ENCODE measurements at places on chromosomes 3 and 15.

DNA sequence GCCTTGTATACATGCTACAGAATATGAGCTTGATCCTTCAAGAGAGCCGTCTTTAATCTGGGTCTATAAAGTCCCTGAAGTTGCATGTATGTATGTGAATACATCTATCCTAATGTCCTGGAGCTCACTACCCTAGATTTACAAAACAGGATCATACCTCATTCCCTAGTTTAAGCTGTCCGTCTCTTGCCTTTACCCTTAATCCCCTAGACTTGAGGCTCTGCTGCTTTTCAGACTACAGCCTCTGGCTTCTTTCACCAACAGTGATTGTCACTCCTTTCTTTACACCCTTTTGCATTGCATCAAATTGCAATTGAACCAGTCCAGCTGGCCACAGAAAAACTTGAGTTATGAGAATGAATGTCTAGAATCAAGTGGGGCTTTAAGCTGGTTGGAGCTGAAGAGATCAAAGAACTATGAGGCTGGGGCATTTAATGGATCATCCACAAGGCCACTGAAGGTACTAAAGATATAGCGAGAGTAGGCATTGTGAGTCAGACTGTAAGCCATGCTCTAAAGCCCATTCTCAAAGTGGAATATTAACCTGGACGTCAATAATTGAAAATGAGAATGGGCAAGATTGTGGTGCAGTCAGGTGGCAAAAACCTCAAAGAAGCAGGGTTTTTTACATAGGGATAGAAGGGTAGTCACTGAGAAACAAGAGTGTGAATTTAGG, 12.3 kb upstream of the PLD1 start:
- no peak for DNase-seq

- no peak for DNase-seq
These were observed 1015.5 kb upstream of the CFAP20DC start for GRCh38 chr3:60065227-60065868.

GRCh38 chr3:185661772-185662171, 75.7 kb downstream of the SENP2 start:
- no peak for DNase-seq

DNA sequence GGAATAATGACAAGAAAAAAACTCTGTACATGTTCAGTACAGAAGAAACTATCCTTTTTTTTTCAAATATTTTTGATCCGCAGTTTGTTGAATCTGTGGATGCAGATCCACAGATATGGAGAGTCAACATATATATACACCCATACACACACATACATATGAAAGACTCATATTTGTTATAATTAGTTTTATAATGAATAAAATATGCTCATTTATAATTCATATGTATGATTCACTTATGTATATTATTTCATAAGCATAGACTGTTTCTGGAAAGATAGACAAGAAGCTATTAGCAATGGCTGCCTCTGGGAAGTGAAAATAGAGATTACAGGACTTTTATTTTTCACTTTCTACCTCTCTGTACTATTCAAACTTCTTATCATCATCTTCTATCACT, 9.8 kb downstream of the DZIP1L start:
- DNase-seq: no peak

DNA sequence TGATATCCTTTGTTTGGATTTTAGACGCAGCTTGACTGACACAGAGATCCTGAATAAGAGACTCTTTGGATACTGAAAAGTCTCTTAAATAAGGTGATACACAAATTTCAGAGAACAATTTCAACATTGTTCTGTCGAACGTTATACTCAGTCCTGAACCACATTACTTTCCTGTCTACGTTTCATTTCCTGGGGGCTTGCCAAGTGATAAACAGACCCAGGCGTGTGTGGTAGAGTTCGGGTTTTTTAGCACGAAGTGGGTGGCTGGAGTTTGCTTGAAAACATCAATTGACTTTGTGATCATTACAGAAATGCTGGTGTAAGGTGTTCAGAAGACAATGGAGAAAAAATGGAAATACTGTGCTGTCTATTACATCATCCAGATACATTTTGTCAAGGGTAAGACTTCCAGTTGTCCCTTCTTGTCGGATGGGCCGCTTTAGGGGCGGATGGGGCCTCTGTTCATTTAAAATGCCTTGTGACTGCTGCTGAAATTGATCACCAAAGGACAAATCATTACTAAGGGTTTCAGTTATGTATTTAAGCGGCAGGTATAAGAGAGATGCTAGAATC, at the start of gene CD96:
Gene CD96, plus strand, starts transcription at position 287 of the 573 bp plus-strand sequence. Its CDS starts 52 bp downstream, at position 339.
- no peak for DNase-seq
